ENCODE measurements at places on chromosomes 4 and X.

DNA sequence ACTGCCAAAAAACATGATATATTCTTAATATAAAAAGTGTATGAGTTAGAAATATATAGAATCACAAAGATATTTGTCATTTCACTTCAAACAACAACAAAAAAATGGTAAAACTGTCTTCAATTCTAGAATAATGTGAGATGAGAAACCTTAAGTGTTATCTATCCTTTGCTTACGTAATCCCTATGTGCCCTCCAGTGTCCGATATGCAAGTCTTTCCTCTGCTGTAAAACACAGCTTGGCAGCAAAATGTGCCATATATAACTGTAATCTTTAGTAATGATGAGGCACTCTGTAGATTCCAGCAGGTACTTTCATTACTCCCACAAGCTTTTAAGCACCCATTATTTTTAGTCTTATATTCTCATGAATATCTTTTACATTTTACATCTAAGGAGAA, 555.1 kb upstream of the FRG1 start:
- DNase-seq, result no peak

DNA sequence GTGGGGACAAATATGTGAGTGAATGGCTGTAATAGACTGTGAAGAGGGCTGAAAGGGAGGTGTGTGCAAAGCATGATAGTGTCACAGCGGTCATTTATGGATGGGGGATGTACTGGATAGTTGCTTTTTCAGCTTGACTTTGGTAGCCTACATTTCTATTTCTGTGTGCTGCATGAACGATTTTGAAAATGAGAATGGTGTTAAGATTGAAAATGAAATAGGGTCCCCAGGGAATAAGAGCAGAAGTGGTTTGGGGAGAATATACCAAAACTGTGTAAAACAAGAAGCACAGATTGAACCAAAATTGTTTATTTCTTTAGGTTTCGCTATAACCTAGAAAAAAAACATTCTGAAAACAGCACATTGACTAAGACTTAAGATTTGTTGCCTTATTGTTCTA, 58.8 kb upstream of the CLNK start:
- DNase-seq, result no peak

DNA sequence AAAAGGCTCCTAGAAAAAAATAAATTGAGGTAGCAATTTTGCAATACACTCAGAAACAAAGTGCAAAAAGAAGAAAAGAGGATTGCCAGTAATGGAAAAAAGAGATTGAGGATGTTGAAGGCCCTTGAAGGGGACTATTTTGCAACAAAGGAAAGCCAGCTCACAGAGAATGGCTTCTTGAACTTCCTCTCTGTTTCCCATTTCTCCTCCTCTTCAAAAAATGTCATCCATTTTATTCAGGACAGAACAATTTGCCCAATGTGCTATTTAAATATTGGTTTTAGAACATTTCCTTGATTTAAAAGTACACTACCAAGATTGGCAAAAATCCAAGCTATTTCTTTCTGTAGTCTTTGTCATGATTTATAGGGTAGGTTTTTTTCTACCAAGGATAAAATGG, 60.2 kb downstream of the GASK1B start:
- DNase-seq, result no peak

- DNase-seq, result no peak
These were observed 184.5 kb downstream of the ARHGAP10 start for GRCh38 chr4:147916351-147916750.

DNA sequence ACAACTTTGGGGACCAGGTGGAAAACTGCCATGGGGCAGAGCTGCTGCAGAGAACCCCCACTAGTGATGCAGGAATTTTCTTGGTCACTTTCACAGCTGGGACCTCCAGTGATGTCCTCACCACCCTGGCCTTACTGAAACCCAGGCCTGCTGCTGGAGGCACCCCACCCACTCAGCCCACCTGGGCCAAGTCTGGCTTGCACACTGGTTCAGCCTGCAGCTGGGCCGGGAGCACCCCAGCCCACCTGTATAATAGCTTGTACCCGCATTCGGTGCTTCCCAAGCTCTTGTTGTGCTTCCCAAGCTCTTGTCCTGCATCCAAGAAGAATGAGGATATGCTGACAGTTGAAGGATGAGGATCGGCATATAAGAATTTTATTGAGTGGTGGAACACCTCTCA, 86.4 kb upstream of the ZMAT1 start:
- no peak for DNase-seq

DNA sequence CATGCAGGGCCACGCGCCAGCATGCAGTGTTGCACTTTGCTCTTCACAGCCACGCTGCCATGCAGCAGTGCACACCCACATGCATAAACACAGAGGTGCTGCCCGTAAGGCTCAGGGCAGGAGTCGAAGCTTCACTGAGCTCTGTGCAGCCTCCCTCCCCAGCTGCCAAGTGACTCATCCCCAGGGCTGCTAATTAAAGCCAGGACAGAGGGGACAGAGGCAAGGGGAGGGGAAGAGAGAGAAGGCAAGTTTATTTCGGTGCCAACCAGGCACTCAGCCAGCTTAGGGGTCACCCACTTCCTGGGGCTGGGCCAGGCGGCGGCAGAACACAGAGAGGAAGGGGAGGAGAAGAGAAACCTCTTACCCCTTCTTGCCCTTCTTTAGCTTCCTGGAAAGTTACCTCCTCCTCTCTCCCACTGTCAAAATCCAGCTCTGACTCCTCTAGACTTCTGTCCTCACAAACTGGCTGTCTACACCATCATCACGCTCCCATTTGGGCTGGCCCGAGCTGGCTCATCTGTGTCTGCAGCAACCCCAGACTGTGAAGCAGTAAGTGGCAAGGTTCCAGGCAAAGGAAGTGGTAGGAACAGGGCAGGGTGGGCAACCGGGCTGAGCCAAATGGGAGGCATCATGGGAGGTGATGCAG, 6.2 kb upstream of the IQSEC2 start:
- DNase-seq, result no peak

- DNase-seq, result no peak
These were observed 126.0 kb downstream of the LDB2 start for GRCh38 chr4:16772366-16772850.

GRCh38 chr4:133190098-133190497, 41.0 kb downstream of the PCDH10 start:
- no peak for DNase-seq

- no peak for DNase-seq
These were observed 464.4 kb upstream of the BOD1L1 start for GRCh38 chr4:14091966-14092365.

- no peak for DNase-seq
These were observed 648 bp downstream of the GPC4 start for GRCh38 chrX:133414406-133415275.

DNA sequence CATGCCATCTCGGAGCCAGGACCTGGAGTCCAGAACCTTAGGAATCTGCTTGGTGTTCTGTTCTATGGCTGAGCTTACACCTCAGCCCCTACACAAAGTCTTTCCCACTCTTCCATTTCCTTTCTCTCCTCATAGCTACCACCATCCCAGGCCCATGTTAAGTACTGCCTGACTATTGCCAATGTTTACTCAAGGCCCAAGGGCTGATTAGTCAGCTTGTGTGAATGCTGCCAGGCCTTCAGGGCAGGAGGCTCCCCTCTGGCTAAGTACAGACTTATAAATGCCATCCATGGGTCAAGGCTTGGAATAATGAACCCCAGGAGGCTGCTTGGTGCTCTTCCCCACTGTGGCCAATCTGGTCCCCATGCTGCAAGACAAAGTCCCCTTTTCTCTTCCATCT, 411.6 kb upstream of the MAGEB18 start:
- no peak for DNase-seq

DNA sequence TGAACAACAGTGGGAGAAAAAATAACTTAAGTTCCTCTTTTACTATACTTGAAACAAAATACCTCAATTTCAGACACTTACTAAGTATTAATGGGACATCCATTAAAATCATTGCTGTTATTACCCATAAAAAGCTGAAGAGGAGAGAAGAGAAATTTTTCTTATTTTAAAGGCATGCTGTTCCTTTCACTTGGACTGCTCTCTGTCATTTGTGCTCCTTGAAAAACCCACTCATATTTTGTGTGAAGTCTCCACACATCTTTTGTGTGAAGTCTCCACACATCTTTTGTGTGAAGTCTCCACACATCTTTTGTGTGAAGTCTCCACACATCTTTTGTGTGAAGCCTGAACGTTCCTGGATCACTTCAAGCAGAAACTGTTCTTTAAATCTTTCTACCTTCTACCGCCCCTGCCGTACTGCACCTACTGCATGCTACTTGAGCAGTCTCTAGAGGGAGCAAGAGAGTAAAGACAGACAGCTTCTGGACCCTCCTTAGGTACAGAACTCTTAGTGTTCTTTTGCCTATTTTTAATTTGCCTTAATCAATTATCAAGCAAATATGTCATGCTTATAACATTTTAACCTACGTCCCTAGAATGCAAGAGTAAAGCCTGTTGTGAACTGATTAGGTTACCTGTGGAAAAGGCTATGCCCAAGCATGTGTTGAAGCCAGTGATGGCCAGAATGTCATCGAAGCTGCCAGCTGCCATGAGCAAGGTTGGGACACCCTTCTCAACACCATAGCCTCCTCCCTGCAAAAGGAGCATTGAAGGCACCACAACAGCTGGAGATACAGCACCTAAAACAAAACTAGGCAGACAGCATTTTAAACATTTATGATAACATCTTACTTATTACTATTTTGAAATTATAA, 27.1 kb upstream of the SLC9B1 start:
- peak; percentile 7 for DNase-seq

DNA sequence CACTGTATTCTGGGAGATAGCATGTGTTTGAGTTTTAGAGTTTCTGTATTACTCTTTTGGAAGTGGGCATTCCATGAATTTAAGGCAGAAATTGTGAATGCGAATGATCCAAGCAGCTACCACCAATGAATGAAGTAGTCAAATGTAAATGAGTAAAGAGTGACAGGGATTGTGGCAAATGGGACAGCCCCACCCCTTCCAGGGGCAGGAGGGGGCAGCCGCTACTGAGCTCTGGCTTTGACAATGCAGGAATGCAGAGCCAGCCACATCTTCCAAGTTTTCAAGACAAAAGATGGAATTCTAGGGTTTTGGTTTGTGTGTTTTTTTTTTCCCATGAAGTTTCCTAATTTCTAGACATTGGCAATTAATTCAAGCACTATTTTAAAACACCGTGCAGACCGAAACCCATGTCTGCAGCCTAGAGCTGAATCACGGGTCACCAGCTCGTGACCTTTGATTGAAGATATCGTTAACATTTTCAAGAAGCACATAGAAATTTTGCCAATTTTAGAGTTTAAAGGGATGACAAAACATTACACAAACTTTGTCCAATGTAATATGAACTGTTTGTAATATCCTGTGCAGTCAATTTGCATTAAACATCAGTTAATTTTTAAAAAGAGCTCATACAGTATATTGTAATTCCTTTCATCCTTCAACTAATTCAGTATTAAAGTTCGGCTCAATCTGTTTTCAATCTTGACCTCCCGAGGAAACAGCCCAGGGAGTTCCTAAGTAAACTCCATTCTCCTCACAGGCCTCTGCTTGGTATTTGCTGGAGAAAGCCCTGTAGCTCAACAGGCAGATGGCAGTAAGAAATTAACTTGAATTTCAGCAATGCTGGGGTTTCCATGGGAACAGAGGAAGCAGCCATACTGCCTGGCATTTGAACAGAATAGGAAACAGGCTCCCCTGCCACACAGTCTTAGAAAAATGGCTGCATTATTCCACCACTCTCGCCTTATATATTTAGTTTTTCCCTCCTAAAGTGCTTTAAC, 83.4 kb downstream of the UCHL1 start:
- no peak for DNase-seq

DNA sequence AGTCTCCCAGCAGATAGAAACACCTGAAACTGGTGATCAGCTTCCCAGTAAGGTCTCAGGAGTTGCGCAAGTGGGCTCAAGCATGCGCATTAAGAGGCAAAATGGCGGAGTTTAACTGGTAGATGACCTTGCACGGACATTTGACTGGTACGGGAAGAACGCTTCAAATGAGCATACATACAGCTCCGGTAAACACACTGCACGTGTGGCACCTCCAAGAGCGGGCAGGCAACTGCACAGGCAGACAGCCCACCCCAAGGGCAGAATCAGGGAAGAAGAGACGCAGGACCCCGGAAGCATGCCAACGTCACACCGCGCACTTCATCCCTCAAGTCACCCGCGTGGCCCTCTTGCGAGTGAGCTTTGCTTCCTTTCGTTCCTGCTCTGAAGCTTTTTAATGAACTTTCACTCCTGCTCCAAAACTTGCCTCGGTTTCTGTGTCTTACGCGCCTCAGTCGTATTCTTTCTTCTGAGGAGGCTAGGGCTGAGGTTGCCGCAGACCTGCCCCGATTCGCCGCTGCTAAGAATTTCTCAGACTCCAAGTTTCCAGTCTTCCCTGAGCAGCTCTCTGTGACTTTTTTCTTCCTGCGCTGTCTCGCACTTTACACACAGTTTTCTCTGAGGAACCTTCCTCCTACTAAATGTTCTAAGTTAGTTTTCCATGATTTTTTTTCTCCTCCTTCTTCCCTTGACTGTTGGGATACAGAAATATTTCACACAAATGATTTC, 180.7 kb upstream of the ZFP42 start:
- DNase-seq, result no peak

DNA sequence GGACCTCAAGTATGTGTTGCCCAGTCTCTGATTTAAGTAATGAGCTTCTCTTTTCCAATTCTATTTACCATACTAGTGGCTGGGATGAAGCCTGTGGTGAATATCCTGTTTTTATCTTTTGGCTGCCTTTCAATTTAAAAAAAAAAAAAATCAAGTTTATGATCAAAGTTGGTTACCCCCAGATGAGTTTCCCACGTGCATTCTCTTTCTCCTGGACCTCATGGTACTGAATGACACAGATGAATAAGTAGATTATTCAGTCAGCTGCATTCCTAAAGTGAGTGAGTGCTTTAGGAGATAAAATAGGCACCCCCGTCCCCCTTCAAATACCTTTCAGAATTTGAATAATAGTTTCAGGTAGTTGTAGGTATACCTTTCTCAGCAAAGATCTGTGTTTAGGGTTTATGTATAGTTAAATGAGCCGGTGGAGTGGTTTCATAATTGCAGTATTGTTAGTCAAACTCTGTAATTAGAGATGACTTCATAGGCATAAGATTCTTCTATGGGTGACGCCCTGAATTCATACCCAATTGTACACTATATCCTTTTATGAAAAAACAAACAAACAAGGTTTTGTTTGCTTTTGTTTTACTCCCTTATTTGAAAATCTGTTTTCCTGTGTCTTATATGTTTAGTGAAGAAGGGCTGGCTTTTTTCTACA, 41.9 kb downstream of the PLS3 start:
- no peak for DNase-seq

- no peak for DNase-seq
These were observed 150.6 kb downstream of the CEP135 start for GRCh38 chr4:56099378-56099786.
